HS-27A (cell line): ENCODE measurements at places on chromosomes 1 and 21.

DNA sequence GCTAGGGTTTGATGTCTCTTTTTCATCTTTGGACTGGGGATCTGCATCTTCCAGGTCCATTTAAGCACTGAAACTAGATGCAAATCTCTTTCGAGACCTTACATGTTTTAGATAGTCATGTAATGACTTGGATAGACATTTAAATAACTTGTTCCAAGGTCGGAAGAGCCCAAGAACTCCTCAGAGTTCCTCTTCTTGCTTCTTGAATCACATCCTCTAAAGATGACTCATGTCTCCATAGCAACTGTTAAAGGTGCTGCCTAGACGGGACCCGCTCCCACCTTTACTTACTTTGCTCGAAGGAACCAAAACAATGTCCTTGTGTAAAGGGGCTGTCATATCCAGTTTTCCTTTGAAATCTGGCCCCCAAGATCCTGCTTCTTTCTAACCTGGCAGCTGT is 130.0 kb downstream of the EDEM3 start:
- DNase-seq: no peak

DNA sequence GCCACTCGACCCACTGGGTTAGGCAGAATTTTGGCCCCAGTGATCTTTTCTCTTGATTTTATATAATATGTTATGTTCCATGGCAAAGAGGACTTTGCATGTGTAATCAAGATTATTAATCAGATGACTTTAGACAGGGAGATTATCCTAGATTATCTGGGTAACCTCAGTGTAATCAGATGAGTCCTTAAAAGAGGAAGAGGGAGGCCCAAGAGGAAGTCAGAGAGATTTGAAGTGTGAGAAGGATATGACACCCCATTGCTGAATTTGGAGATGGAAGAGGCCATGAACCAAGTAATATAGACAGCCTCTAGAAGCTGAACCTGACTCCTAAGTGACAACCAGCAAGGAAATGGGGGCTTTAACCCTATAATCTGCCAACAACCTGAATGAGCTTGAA is 117.1 kb upstream of the CSF3R start:
- DNase-seq: no peak

GRCh38 chr21:45542667-45543370 is 579 bp upstream of the SLC19A1 start:
- no peak for DNase-seq

DNA sequence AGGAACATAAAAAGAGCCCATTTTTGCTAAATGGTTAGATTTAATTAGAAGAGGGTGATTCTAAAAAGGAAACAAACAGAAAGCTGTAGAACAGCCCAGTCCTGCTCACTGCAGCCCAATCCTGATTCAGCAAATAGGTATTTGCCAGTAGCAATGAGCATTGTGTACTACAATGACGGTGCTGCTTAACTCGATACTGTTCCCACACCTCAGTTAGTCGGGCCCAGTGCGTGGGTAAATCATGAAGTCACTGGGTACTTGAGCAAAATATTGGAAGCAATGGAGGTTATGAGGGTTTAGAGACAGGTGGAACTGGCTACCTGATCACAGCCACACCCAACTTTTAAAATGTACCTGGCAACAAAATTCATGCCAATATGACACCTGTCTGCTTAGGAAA is 101.5 kb upstream of the ADGRL2 start:
- no peak for DNase-seq

GRCh38 chr1:56444960-56445646 is 134.3 kb downstream of the PLPP3 start:
- no peak for DNase-seq
